ENCODE measurements at places on chromosomes 3 and 15.

DNA sequence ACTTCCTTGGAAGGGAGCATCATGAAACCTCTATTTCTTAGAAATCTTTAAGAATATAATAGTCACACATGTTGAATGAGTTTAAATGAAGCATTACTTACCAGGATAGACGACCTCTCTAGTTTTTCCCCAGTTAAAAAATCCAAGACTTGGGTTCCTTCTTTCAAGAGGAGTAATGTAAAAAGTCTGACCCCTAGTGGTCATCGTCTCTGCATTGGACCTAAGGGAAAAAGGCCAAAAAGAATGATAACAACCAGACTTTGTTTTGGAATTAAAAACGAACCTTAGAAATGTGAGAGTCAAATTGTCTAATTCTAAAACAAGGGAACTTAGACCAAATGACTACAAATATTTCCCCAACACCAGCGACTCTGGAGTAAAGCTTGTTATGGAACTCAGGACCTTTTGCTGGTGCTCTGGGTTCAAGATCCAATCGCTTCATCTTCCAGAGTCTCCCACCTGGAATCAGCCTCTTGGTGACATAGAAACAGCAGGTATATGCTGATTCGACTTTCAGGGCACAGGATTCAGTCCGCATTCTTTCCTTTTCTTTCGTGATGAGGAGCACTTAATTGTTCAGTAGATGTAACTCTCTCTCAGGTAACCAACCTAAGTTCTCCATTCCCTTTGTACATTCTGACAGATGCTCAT lies 214.8 kb upstream of the TPRG1 start:
- DNase-seq: peak; percentile 70

GRCh38 chr3:131796558-131797198 lies 238.1 kb downstream of the CPNE4 start:
- peak; percentile 84 for DNase-seq

DNA sequence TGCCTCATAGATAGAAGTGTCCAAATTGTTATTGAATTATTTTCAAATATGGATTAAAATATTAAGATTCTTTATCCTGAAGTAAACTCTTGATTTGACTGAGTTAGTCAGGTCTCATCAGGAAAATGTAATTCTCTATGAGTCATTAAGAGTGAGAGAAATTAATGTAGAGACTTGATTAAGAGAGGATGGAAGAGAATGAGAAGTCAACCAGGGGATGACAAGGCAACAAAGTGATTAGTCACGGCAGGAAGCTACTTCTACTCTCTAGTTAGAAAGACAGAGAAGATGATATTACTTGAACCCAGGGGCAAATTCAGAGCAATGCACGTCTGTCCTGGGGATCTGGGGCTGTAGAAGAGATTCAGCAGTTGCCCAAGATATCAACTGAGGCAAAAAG lies 202.5 kb downstream of the LSAMP start:
- DNase-seq: peak; percentile 14

- no peak for DNase-seq
Observed at GRCh38 chr15:85455891-85456290, 75.5 kb downstream of the AKAP13 start.

DNA sequence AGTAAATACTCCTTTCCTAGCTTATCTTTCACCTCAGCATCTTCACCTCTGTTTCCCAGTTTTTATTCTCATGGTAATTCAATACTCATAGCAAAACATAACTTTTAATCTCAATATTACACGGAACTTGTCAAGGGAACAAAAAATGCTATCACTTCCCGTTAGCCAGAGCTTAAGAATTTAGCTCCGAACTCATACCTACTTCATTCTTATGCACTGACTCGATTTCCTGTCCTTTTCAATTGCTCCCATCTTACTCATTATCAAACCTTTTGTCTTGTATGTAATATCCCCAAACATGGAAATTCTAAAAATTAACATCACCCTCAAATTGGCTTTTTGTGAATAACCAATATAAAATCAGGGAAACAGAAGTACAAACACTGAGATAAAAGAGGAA lies 28.2 kb downstream of the MYEF2 start:
- no peak for DNase-seq

DNA sequence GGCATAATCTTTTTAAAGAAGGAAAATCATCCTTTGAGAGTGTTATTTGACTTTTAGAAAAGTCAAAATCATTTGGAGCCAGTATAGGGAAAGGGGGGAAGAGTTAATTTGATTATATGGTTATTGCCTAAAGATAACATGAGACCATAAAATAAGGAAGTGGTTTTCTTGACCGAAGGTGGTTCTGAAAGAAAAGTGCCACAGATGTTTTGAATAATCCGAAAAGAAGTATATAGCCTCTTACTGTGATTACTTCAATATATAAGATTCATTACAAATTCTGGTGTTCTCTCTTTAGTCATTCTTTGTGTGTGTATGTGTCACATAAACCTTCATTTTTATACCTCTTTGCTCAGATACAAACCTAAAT lies 1.1 kb downstream of the DNAJB11 start:
- DNase-seq: peak; percentile 49

- DNase-seq: peak; percentile 24
Observed at GRCh38 chr3:167032267-167032876, 347.7 kb downstream of the ZBBX start.

- no peak for DNase-seq
Observed at GRCh38 chr3:30609930-30610701, 3.7 kb downstream of the TGFBR2 start.

DNA sequence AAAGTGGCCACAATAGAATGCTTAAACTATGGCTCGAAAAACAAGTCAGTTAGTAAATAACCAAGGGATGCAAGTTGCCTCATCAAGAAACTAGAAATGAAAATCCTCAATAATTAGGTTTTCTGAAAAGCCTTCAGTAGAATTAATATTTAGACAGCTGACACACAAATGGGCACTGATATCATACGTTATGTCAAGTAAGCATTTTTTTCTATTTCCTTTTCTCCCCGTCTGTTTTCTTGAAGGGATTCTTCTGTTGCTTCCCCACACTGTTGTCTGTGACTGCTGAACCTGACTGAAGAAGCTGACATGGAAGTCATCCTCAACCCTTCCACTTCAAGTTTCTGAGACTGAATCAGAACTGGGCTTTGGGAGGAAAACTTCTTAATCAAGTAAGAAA lies 151.8 kb upstream of the CADM2 start:
- DNase-seq: no peak

- no peak for DNase-seq
Observed at GRCh38 chr3:54931182-54931581, 3.3 kb upstream of the LRTM1 start.

GRCh38 chr3:197793247-197793646 lies 2.2 kb downstream of the LRCH3 start:
- DNase-seq: peak; percentile 26

GRCh38 chr3:63473641-63474166 lies 178.8 kb upstream of the SNTN start:
- no peak for DNase-seq

DNA sequence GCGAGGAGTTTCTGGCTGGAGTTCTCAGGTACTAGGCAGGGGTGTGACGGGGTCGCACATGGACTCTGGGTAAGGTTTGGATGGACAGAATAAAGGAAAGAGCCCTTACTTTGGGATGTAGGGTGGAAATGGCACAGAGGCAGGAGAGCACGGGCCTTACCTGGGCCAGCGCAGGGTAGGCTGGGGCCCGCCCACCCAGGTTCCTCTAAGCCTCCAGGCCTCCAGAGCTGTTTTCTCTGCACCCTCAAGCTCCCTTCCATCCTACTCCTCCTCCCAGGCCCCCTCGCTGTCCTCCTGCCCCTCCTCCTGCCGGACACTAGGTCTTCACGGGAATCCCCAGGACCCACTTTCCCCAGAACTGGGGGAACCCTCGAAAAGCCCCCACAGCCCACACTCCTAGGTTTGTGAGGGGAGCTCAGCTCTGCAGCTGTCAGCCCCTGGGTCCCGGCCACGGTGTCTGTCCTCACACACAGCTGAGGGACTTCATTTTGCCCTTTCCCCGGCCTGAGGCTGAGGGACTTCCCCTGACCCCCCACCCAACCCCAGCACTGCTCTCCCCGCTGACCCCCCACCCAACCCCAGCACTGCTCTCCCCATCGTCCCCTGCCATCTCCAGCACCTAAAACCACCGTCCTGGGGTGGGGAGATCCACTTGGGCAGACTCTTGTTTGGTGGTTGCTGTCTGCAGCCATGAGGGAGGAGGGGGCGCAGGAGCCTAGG lies 53.0 kb upstream of the PCSK6 start:
- DNase-seq: no peak

DNA sequence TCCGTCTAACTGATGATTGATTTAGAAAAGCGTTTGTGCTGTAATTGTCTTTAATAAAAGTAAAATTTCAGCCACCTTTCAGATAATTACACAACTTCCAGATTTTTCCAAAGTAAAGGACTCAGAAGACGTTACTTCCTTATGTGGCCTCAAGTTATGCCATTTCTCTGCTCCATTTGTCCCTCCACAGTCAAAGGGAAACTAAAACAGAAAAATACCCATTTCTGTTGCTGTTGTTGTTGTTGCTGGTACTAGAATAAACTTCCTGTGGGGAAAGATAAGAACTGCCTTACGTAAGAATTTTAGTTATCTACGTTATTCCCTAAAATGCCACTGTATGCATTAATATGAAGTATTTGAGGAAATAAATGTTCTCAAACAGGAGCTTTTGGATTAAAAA lies 153.9 kb downstream of the P3H2 start:
- DNase-seq: no peak

- DNase-seq: no peak
Observed at GRCh38 chr3:153087595-153088566, 74.1 kb upstream of the RAP2B start.

- no peak for DNase-seq
Observed at GRCh38 chr3:97481416-97481815, 283.1 kb upstream of the ARL6 start.

DNA sequence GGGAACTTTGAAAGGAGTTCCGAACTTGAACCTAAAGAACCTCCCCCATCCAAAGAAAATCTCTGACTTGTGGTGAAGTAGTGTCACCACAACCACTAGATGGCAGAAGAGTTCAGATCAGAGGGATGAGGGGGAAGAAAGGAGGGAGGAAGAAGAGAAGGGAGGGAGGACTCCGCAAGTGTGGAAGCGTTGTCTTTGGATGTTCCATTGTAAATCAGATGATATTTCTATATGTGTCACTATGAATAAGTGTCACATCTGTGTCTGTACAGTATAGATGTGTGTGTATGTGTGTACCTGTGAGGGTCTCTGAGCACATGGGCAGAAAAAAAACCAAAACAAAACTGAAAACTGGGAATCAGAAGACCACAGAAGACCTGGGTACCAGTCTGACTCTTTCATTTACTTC lies 16.9 kb downstream of the SLC24A1 start:
- peak; percentile 92 for DNase-seq

DNA sequence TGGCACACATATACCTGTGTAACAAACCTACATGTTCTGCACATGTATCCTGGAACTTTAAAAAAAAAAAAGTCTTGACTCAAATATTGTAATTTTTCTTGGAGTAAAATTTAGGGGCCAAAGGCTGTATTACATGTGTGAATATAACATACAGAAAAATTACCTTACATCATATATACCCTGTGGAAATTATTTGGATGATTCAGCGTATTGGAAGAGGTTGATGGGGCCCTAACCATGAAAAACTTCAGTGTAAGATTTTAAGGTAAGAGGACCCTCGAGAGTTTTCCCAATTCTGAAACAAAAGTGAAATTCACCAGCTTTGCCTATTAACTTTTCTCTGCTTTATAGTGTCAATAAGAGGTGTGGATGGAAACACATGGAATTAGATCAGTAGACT lies 56.4 kb downstream of the UBE2E2 start:
- DNase-seq: no peak
